IMR-90 (cell line): ENCODE measurements at places on chromosomes 2 and 18.

DNA sequence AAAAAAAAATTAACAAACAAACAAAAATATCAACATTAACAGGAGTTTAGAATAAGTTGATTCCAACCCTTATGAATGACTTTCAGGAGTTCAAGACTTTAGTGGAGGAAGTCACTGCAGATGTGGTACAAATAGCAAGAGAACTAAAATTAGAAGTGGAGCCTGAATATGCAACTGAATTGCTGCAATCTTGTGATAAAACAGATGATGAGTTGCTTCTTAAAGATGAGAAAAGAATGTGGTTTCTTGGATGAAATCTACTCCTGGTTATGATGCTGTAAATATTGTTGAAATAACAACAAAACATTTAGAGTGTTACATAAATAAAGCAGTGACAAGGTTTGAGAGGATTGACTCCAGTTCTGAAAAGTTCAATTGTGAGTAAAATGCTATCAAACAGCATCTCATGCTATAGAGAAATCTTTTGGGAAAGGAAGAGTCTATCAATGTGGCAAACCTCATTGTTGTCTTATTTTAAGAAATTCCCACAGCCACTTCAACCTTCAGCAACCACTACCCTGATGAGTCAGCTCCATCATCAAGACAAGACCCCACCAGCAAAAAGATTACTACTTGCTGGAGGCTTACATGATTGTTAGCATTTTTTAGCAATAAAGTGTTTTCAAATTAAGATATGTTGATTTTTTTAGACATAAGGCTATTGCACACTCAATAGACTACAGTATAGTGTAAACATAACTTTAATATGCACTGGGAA is 42.7 kb upstream of the TAF4B start:
- no peak for DNase-seq

DNA sequence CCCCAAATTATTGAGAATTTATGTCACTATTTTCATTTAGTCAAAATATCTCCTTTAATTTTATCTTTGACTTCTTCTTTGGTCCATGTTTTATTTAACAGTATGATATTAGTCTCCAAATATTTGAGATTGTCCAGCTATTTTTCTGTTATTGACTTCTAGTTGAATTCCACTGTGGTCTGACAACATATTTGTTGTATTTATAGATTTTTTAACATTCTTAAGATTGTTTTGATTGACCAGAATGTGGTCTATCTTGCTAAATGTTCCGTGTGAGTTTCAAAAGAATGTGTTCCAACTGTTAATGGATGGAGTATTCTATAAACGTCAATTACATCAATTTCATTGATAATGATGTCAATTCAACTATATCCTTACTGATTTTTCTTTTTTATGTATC is 1452.1 kb downstream of the SUCLG1 start:
- no peak for DNase-seq

DNA sequence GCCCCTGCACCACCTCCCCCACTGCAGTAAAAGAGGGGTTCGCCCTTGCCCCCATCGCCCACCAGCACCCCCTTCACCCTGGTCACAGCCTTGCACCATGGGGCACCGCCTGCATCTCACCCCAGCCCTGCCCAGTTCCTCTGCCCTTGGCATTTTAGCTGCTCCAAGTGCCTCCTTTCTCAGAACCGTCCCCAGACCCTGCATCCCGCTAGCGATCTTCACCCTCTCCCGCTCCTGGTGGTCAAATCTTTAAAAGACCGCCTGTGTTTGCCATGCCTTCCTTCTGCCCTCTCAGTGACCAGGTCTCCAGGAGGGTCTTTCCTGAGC is 114.7 kb upstream of the OTOS start:
- no peak for DNase-seq

GRCh38 chr2:102386867-102387541 is 31.4 kb downstream of the IL18R1 start:
- no peak for DNase-seq

GRCh38 chr2:109686921-109687320 is 72.8 kb downstream of the SOWAHC start:
- no peak for DNase-seq
